ENCODE measurements at places on chromosomes 1 and 21. TPM values are rescaled to one million over a fixed set of nuclear protein-coding genes. Genes with fewer than 3 reads are reported as not detected.

GSTM5 gene
- total RNA-seq: 27.9 TPM

DNA sequence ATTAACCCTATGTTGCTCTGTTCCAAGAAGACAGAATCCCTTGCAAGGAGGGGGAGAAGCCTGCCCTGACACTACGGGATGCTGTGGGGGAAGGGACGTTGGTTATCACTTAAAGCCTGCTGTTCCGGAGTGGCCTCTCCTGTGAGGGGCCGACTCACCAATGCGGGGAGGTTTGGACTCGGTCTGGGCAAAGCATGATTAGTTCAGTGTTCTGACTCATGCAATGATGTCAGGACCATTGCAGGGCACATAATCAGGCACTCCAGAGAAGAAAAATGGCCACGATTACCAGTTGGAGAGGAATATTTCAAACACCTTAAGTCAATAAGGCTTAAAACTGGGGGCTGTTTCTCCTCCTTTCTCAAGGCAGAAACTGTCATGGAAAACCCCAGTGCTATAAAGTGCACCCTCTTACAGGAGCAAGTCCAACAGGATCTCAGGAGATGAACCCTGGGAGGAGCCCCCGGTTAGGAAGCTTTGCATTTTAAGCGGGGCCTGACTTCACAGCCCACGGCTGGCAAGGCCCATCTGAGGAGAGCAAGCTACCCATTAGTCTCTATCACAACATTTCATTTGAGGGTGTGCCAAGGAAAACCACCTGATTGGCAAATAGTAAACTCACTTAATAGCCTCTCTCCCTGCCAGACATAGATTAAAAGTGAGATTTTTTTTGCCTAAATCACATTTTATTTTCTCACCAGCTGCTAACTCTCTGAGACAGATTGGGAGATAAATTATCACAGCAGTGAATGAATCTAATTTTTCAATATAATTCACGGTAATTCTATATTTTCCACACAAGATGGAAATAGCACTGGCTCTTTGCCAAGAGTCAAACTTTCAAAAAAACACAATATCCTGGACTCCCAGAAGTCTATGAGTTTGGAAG is 202.5 kb downstream of the C1orf94 start:
- no peak for DNase-seq

DNA sequence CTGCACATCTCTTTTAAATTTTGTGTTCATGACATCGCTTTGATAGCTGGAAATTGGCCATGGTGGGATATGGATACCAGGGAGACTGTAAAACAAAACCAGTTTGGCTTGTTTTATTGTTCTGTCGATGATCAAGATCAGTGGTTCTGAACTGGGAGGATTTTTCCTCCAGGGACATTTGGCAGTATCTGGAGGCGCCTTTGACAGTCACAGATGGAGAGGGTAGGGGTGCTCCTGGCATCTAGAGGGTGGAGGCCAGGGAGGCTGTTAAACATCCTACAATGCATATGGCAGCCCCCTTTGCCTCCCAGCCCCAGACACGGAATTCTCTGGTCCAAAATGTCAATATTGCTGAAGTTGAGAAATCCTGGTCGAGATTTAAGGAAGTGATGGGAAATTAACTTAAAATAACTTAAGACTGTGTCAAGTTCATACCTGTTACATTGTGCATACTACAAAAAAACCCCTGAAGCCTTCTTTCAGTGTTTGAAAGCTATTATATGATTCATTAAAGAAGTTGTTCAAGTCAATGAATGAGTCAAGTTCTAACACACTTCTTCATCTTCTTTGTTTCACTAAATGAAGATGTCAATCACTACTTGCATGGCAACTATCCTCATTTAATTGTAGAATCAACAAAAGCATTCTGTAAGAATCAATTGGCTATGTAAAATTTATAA is 150.9 kb downstream of the KCNJ6 start:
- DNase-seq: no peak

GRCh38 chr1:205676002-205676401 is 4.3 kb downstream of the SLC45A3 start:
- DNase-seq: no peak

DNA sequence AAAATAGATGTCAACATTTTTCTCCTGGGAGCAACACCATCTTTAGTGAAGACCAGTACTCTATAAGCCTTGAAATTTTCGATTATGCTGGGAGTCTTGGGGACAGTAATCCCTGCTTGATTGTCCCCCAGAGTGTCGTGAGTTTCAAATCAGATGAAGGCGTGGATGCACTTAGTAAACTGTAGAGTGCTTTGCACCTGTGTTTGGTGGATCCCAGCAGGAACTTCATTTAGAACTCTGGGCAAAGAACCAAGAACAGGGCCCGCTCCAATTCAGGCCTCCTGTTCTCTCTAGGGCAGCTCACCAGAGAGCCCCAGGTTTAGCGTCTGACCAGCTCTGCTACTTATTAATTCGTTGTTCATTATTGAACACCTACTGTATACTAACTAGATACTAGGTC is 1.5 kb downstream of the GPX7 start:
- DNase-seq: no peak

- DNase-seq: no peak
These were observed 22.9 kb downstream of the ANGPTL7 start for GRCh38 chr1:11211925-11212587.

VHLL gene
- not detected for total RNA-seq

Data from endothelial cell (in vitro differentiated cells).